8988T (cell line): ENCODE measurements at places on chromosomes 16 and 17.

GRCh38 chr17:4796552-4796920 is 572 bp downstream of the PSMB6 start:
- DNase-seq: no peak

DNA sequence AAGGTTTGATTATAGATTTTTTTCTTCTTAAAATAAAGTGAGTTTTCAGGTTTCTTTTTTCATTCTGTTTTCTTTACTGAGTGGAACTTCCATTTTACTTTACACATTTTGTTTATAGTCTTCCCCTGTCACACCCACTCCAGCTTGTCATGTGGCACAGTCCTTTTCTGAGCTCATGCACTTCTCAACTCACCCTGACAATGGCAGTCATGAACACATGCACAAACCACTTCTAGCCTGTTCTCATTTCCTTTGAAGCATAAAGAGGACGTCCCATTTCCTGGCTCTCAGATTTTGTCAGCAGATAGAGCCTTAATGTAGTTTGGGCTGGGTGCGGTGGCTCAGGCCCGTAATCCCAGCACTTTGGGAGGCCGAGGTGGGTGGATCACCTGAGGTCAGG is 168.0 kb downstream of the AHSP start:
- DNase-seq: no peak

DNA sequence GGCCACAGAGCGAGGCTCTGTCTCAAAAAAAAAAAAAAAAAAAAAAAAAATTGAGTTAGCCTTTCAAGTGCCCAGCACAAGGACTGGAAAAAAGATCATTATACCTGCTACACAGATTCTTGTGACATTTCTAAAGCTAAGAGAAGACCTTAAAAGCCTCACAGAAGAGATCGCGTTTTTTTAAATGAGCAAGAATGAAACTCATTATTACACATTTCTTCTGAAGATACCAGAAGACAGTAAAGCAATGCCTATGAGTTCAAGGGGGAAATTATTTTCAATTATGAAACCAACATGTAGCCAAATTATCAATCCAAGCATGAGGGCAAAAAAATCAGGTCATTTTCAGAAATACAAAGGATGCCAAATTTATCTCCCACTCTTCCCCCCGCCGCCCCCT is 56.8 kb downstream of the MED13 start:
- DNase-seq: no peak

DNA sequence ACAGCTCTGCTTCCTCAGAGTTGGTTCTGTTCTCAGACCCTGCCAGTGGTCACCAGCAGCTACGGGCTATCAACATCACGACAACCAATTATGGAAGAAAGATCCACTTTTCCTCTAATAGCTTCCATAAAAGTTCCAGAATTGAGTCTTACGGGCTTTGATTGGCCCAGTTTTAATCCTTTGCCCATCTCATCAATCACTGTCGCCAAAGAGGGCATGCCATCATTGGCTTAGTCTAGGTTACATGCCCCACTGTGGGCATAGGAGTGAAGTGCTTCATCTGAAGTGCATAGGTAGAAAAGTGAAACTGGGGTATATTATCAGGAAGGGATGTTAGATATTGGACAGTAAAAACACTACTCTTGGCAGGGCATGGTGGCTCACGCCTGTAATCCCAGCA is 76.6 kb upstream of the DHX40 start:
- no peak for DNase-seq
